Stimulated activated CD8-positive, alpha-beta memory T cell treated with anti-CD3 and anti-CD28 coated beads, Interleukin-2, amount 100 ng/mL, for 1 hour (primary cell): ENCODE measurements at places on chromosomes 7 and 10.

- DNase-seq = no peak
These were observed 384.4 kb upstream of the ZWINT start for GRCh38 chr10:56745490-56745889.

- no peak for DNase-seq
These were observed 662.6 kb upstream of the MGMT start for GRCh38 chr10:128804411-128804810.

- no peak for DNase-seq
These were observed 13.9 kb downstream of the POLL start for GRCh38 chr10:101573885-101574753.

DNA sequence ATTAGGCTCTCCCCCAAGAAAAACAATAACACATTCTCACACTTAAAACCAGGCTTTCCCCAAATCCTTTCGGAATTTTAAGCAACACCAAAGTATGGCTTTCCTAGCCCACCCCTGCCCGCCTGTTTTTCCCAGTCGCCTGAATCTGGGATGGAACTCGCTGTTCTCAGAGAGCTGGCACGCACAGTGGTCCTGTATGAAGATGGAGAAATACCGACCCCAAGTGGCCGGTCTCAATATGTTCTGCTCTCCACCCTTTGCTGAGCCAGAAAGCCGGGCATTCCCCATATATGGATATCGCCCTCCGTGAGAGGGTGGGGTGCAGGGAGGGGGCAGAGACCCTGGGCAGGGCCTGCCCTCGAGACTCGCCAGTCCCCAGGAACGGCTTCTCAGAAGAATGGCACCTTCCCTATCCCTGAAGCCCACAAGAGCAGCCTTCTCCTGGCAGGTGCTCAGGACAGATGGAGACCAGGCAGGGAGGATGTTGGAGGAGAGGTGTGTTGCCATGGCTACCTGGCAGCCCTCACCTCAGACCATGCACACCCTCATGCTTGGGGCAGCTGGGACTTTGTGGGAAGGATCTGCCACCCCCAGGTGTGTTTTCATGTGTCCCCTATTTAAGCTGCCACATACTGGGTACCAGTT, 3.4 kb downstream of the TACR2 start:
- no peak for DNase-seq

- no peak for DNase-seq
These were observed 86.2 kb downstream of the SH3PXD2A start for GRCh38 chr10:103769176-103769575.

GRCh38 chr10:132361581-132362101, 29.6 kb downstream of the LRRC27 start:
- no peak for DNase-seq

- DNase-seq = no peak
These were observed 10.3 kb upstream of the LRRC27 start for GRCh38 chr10:132321726-132322125.

- DNase-seq = no peak
These were observed 4.7 kb downstream of the PPP1R9A start for GRCh38 chr7:94912085-94912484.

DNA sequence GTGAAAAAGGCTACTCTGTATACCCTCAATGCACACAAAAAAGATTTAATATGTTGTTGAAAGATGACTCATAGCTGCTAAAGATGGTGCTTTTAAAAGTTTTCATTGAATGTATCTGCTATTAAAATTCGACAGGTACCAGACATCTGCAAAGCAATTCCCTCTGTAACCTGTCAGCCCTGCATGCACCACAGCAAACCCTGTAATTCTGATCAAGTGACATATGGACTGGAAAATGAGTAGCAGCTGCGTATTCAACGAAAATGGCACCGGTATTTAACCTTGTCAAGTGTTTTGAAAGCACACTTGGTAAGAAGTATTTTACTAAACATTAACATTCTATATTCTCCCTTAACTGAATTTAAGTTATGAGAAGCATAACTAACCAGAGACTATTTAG, 58.2 kb upstream of the PTPRN2 start:
- DNase-seq = no peak

DNA sequence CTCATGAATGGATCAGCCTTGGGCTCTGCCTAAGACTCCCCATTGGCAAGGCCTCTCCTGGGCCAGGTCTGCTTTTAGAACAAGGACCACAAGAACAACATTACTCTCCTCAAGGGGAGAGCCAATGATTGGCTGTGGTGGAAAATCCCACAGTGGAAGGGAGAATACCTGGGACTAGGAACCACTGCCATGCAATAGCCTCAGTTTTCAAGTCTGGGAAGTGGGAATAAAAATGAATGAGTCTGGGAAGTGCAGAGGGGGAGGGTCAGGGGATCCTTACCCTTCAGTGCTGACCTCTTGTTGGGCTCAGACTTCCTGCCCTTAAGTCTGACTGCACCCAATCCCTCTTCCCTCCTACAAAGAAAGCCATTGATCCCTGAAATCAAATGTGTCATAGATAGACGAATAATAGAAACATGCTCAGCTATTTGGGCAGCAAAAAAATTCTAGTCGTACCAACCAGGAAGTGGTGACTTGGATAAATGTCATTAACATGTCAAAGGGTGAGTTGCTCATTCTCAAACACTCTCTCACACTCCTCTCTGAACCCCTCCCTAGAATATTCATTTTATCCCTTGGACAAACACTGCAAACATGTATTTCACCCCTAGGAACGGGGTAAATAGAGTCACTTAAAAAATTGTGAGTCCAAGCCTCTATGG, 123.6 kb downstream of the SH3PXD2A start:
- DNase-seq = no peak

GRCh38 chr10:71970869-71971268, 6.7 kb downstream of the CHST3 start:
- DNase-seq = no peak

GRCh38 chr7:26594553-26594952, 269.8 kb downstream of the SKAP2 start:
- no peak for DNase-seq

- DNase-seq = no peak
These were observed 86.7 kb downstream of the ZNF33B start for GRCh38 chr10:42551582-42552187.

DNA sequence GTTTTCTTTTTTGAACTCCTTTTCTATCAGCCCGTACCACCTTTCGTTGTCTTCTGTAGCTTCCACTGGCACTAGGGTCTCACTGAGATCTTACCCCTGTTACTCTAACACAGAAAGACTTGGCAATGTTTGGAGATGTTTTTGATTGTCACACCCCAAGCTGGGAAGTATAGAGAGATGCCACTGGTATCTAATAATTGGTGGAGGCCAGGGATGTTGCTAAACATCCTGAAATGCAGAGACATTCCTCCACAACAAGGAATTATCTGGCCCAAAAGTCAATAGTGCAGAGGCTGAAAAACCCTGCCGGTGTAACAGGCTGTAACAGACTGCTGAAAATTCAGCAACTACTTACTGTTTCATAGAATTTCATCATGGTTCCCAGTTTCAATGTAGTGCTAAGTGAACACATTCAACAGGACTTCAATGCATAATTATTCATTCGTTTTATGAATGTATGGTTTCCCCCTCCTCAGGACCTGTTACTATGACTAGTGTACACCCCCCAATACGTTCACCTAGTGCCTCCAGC, 115.9 kb downstream of the TRIM24 start:
- DNase-seq = no peak

DNA sequence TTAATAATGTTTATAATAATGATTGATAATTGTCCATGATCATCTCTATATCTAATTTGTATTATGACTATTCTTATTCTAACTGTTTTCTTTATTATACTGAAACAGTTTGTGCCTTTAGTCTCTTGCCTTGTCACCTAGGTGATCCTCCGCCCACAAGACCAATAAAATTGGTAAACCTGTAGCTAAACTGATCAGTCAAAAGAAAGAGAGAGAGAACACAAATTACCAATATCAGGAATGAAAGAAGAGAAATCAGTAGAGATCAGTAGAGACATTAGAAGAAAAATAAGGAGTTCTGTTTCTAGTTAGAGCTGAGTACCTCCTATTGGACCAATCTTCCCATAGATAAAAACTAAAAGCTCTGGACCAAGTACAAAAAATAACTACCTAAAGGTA, 6.1 kb upstream of the COA1 start:
- no peak for DNase-seq
